ENCODE measurements at places on chromosomes 5 and 9.

DNA sequence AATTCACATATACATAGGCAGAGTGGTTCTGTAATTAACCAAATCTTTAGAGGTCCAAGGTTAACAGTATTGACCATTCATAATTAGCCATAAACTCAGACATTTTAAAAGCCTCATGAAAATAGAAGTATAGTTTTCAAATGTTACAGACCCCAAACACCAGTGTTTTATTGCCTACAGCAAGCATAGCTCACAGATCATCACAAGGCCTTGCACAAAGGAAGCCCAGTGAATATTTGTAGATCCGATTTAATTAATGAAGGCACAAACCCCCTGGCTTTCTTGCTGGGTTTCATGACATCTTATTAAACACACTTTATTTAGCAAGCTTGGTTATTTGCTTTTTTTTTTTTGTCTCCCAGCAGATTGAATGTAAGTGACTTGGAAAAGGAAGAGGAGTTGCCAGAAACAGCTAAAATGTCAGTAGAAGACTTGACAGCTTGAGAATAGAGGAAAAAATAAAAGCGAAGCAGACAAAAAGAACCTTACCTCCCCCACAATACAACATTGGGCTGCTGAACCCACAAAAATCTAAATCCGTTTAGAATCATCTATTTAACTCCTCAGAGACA, 283.9 kb upstream of the TNC start:
- DNase-seq: no peak

DNA sequence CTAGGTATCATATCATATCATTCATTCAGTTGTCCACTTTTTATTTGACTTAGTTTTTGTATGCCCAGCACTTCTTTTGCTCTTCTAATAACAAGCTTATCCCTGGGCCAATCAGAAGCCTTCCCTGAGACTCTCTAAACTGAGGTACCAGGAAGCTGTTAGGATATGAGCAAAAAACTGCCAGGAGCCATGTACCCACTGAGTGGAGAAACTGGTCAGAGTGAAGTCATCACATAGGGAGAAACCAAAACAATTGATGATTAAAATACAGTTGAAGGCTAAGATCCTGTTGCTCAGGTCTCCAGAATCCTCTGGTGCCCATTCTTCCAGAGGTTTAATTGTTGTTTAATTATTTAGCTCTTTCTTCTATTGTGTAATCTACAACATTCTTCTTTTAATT, 120.2 kb downstream of the KIAA0825 start:
- DNase-seq: no peak

DNA sequence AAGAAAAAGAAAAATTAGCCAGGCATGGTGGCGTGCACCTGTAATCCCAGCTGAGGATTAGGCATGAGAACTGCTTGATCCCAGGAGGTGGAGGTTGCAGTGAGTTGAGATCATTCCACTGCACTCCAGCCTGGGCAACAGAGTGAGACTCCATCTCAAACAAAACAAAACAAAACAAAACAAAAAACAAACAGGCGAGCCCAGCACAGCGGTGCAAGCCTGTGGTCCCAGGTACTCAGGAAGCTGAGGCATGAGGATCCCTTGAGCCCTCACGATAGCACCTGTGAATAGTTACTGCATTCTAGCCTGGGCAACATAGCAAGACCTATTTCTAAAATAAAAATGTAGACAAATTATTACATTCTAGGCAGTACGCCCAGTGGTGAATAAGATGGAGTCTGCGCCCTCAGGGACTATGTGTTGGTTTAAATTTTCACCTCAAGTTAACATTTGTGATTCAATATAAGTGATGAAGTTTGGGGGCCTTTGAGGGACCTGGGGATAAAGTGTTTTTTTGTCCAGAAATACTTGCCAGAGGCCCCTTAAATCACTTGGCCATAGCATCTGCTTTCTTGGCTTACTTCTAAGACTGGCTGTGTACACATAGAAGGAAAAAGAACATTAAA, 3.4 kb upstream of the GAPVD1 start:
- no peak for DNase-seq

DNA sequence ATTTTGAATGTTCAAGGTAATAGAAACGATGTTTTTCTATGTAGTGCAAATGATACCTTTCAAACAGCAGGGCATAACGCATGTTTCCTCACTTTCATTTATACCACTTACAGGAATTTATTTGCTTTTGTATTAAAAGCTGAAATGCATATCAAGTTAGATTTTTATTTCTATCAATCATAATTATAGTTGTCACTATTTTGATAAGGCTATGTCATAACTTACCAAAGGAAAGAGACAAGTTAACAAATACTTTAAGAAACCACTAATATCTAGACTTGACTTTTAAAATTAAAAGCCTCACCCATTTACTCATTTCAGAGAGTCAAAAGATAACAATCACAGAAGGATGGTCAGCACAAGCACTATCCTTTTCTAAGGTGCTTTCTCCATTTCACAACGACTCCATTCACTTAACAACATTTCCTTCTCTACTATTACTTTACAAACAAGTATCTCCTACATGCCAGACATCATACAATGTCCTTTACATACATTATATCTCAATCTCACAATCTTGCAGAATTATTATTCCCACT, 12.6 kb downstream of the ERP44 start:
- DNase-seq: no peak

DNA sequence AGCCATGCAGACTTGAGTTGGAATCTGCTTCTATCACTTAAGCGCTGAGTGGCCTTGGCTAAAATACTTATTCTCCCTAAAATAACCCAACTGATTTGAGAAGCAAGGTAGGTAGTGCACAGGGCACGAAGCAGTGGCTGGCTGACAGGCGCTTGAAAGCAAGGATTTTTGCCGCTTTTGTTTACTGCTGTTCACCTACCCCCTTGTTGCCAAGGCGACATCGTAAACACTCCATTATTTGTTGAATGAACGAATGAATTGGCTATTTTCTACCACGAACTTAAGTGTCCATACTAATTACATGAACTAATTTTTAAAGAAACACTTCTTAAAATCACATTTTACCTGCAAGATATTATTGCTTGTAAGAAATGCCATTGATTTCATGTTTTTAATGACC, 98.0 kb downstream of the ANKH start:
- no peak for DNase-seq

DNA sequence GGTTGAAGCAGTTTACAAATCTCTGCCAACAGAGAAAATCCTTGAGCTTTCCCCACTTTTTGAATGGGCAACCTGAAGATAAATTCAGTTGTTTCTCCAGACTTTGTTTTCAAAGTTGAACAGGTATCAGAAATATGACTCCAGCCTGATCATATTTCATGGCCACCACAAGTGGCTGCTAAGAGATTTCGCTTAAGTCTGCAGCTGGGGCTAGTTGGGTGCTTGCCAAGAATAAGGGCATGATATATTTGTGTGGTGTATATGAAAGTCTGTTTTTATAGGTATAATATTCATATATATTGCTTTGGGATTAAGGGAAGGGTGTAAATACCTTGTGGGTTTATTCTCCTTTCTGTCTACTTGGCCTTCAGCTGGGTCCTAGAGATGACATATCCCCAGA, 168.4 kb upstream of the GDNF start:
- DNase-seq: no peak

DNA sequence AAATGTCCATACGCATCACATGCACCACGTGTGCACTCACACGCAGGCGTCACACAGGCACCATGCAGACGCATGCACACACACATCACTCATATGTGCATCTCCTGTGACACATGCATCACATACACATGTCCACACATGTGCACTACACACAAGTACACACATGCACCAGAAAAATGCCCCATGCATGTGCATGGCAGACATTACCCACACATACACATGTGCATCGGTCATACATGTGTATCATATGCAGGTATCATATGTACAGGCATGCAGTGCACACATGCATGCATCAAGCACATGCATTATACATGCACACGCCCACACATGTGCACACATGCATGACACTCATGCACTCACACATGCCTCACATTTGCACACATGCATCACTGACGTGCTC, 26.1 kb downstream of the ADAMTS2 start:
- DNase-seq: no peak

DNA sequence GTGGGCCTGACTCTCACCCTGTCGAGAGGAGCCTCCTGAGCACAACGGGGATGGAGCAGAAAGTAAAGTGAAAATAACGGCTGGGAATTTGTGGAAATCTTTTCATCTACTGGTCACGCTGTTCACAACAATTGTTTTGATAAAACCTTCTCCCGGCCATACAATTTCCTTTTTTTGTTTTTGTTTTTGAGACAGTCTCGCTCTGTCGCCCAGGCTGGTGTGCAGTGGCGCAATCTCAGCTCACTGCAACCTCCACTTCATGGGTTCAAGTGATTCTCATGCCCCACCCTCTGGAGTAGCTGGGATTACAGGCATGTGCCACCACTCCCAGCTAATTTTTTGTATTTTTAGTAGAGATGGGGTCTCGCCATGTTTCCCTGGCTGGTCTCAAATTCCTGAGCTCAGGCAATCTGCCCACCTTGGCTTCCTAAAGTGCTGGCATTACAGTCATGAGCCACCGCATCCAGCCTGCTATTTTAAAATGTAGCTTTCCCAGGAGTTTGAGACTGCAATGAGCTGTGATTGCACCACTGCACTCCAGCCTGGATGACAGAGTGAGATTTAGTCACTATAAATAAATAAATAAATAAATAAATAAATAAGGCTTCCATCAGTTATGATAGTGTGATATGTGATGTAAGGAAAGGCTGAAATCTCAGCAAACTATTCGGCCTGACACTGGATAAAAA, 73.5 kb upstream of the PTGER4 start:
- DNase-seq: no peak

GRCh38 chr5:16929347-16929746, 6.7 kb downstream of the MYO10 start:
- DNase-seq: no peak

DNA sequence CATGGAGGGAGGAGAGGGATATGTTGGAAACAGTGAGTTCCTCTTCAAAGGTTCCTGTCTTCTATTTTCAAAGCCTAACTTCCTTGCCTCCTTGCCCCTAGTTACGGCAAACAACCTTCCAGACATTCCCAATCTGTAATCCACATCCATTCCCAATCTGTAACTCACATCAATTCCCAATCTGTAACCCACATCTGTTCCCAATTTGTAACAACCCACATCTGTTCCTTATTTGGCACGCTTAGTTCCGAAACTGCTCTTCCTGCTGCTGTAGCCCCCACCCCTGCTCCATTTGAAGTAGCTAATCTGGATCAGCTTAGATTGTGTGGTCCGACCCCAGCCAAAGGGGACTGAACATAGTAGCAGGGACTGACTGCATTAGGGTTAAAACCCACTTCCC, 23.9 kb upstream of the IDNK start:
- DNase-seq: no peak

GRCh38 chr5:158643840-158644239, 455.9 kb downstream of the EBF1 start:
- DNase-seq: no peak

DNA sequence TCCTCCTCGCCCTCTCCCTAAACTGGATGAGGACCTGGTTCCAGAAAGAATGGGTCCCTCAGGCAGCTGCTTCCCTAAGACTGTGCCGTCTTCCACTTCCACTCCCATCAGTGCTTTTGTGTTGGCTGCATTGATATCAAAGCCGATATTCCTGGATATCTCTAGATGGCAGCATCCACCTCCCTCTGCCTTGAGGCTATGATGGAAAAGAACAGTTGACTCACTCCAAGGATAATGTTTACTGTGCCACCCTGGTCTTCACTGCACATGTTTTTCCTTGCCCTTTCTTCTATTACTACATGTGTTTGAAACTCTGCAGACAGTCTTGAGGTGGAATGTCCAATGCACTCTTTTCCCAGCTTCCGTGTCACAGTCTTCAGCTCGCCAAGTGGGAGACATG, 211.6 kb downstream of the MAST4 start:
- DNase-seq: no peak

DNA sequence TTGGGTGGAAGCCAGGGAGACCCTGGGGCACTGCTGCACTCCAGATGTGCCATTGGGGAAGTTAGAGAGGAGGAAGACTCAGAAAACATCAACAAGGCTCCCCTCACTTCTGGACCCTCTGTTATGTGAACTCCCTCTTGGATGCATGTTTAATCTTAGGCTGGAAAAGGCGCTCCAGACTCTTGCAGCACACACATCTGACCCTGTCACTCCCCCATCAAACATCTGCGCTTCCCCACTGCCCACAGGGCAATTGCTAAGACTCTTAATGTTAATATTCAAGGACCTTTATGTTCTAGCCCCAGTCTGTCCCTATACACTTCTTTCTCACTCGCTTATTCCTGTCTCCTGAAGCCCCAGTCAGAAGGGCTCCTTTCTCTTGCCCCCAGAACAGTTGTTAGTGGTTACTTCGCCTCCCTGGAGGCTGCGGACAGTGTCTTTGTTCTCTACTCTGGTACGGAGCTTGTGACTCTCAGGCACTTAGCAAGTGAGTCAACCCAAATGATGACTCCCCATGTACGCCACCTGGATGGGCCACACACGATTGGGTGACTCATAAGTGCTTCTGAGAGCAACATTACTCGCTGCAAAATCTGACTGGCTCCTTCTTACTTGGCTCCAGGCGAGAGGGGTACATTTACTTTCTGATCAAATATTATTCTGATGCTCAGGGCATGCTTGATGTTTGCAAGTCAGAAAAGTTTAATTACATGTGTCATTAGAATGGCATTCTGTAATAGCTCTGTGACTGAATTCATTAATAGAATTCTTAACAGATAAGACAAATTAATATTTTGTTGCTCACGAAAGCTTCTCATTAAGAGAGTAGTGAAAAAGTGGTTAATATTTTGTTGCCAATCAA, 193.6 kb downstream of the HSPA4 start:
- DNase-seq: peak; percentile 22

DNA sequence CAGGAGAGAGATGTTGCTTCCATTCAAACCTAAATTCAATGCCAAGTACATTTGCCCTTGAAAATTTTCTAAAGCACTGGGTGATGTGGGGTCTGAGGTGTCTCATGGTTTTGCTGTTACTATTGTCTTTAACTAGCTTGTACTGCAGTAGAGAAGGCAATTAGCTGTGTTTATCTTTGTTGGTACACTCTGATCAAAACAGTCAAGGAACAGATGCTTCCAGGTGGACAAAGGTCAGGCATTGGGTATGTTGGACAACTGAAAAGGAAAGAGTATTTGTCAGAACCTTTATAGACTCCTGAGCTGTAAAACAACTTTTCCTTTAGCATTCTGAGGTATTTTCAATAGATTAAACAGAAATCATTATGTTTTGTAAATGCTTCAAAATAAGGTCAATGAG, 2228.7 kb upstream of the WWC1 start:
- no peak for DNase-seq

- DNase-seq: no peak
Measured at GRCh38 chr5:60613826-60614225, 86.1 kb downstream of the DEPDC1B start.

- no peak for DNase-seq
Measured at GRCh38 chr9:117414220-117414905, 494 bp downstream of the ASTN2 start.

- no peak for DNase-seq
Measured at GRCh38 chr9:138105561-138106505, 228.3 kb downstream of the CACNA1B start.

DNA sequence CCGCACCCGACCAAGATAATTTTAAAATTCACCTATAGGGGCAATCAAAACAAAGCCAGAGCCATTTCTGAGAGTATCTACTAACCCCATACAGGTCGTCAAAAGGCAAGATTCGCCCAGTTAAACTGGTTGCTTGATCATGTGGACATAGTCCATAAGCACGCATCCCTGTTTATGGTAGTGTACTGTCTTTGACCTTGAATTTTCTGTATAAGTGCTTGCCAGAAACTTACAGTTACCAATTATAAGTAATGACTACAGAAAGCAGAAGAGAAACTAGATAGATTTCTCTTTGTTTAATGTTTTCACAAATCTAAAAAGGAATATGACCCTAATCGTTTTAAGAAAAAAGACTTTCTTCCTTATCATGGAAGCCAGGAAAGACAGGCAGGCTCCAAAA, 25.6 kb downstream of the SLC31A1 start:
- no peak for DNase-seq

- no peak for DNase-seq
Measured at GRCh38 chr9:21481470-21482056, 550 bp downstream of the IFNE start.
